Activated CD4-positive, alpha-beta T cell treated with anti-CD3 and anti-CD28 coated beads, Interleukin-2, amount 50 U/mL, for 1 hour (primary cell): ENCODE measurements at places on chromosomes 12 and 14.

DNA sequence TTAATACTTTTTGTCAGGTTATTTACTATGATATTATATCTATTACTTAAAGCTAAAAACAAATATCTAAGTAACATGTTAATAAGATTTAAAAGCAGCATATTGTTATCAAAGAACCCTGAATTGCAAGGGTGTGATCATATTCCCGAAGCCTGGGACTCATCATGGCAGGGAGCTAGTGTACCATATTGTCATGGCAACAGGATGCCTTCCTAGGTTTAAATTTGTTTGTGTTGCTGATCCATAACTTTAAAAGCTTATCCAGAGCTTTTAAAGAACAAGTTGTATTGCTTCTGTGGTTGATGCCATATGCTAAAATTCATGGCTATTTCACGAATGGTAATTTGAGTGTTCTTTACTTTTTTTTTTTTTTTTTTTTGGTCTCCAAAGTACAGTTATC lies 500.5 kb downstream of the NAV3 start:
- no peak for DNase-seq

- no peak for DNase-seq
Measured at GRCh38 chr14:105292826-105293711, 7.7 kb downstream of the BRF1 start.

DNA sequence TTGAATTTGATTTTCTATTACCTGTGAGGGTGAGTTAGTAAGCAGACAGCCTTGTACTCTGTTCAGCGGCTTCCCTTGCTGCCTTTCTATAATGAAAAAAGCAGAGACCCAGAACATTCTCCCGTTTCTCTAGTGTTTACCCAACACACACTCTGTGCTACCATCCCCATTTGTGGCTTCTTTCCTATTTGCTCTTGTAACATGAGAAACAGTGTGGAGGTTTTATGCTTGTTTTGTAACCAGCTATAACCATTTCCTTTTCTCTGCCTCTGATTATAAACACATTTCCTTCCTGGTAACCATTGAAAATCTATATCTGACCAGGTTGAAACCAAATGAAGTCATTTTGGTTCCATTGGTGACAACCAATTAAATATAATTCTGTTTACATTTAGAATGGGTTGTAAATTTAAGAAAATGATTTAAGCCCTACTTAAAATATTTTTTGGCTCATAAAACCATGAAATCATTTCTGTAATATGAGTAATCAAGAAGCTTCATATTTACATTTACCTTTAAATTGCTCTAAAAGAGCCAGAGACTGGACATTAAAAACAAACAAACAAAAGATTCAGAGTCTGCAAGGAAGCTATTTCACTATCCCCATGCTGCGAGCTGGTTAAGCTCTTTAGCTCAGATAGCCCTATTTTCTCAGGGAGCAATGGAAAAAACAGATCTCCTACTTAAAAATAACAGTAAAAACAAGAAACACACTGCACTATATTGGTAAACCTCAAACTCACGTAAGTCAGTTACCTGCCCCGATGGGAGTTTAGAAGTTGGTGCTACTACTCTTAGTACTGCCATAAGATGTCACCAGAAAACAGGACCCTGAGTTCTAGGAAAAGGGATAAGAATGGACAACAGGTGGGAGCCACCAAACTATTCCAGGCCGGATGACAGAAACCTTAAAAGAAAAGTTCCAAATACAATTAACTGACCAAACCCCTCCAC lies 206.5 kb upstream of the EEA1 start:
- no peak for DNase-seq

DNA sequence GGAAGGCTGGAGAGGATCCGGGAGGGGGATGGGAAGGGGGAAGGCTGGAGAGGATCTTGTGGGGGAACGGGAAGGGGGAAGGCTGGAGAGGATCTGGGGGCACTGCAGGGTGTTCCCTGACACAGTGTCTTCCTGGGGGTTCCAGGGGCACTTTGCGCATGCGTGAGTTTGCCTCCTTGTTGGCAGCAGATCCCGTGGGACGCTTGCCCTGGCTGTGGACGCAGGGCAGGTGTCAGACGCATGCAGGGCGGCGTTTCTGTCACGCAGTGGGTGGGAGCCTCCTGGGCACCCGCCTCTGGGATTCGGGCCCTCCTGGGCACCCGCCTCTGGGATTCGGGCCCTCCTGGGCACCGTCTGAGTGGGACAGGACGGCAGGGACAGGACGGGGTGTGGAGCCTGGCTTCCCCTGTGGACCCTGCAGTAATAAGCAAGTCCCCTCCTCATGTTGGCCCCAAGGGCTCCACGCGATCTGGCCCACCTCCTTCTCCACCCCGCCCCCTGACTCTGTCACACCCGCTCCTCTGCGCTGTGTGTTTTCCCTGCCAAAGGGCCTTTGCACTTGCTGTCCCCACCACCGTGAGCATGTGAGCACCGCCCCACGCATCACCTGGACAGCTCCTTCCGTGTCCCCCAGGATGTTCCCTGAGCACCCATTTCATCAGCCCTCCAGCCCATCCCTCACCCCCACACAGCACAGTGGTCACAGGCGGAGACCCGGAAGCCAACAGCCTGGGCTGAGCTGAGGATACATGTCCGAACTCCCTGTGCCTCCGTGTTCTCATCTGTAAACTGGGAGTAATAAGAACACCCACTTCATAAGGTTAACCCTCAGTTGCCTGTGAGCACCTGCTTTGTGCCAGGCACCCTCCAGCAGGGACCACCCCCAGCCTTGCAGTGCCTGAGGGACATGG lies 4.4 kb downstream of the MMP17 start:
- DNase-seq = no peak
